ENCODE measurements at places on chromosomes 4 and X.

DNA sequence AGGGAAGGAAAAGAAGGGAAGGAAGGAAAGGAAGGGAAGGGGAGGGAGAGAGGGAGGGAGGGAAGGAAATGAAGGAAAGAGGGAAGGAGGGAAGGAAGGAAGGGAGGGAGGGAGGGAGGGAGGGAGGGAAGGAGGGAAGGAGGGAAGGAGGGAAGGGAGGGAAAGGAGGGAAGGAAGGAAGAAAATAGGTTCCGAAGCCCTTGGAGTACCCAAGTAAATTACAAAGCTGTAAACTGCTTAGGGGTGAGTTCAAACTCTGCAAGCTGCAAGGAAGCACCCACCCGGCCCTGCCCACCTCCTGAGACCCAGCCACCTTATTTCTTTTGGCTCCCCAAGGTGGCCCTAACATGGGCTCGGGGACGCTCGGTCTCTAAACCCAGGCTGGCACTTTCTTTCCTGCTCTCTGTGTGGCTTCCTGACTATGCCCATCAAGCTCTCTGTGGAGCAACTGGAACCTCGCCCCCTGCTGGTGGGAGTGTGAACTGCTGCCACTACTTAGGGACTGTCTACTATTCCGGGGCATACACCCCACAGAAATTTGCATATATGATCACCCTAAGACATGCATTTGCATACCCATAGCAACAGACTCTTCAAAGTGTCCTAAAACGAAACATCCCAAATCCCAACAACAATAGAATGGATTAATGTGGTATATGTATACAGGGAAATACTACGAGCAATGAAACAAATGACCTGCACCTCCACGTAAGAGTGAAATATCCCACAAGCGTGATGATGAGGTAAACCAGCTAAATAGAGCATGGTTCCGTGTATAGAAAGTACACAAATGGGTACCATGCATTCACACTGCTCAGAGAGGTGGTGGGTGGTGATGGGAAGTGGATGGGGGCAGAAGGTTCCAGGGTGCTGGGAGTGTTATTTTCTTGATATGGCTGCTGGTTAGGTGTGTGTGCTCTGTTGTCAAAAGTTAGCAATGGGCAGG lies 151.7 kb upstream of the TBL1X start:
- no peaks in the 10 kb centered on the region for H3K4me1 ChIP-seq
- peak; percentile 45 for DNase-seq
- no peaks in the 10 kb centered on the region for H3K27me3 ChIP-seq
- H3K36me3 ChIP-seq, result no peaks in the 10 kb centered on the region
- H3K4me3 ChIP-seq, result no peak overlapping the region

DNA sequence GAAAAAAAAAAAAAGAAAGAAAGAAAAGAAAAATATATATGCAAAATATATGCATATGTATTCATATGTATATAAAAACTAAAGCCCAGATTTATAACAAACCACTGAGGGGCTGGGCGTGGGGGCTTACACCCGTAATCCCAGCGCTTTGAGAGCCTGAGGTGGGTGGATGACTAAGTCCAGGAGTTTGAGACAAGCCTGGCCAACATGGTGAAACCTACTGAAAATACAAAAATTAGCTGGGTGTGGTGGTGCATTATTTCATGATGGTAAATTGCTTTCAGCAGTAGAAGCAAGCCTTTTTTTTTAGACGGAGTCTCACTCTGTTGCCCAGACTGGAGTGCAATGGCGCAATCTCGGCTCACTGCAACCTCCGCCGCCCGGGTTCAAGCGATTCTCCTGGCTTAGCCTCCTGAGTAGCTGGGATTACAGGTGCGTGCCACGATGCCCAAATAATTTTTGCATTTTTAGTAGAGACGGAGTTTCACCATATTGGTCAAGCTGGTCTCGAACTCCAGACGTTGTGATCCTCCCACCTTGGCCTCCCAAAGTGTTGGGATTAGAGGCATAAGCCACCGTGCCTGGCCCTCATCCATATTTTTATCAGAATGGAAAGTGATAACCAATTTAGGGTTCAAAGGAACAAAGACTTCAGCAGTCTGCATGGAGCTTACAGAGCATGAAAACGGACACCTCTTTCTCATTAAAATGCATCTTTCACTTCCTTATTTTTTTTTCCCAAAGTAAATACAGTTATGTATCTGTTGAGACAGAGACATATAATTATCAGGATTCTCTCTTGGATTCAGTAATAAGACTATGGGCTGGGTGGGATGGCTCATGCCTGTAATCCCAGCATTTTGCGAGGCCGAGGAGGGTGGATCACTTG lies 27.7 kb upstream of the MOB1B start:
- H3K36me3 ChIP-seq, result no peaks in the 10 kb centered on the region
- no peaks in the 10 kb centered on the region for H3K27me3 ChIP-seq
- H3K4me1 ChIP-seq, result no peaks in the 10 kb centered on the region
- DNase-seq, result no peak

DNA sequence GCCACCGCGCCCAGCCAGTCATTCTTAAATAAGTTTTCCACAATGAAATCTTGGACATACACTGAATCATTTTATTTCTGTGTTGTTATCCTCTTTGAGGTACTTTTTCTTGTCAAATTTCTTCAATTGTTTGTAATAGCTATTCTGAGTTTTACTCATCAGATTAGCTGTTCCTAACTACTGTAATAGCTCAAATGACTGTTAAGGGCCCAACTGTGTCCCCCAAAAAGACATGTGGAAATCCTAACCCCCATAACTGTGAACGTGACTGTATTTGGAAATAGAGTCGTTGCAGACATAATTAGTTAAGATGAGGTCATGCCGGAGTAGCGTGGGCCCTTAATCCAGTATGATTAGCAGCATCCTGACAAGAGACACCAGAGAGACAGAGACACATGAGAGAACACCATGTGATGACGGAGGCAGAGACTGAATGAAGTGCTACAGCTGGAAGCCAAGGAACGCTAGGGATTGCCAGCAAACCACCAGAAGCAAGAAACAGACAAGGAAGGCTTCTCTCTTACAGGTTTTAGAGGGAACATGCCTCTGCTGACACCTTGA lies 22.9 kb downstream of the ACOT9 start:
- H3K27me3 ChIP-seq, result no peaks in the 10 kb centered on the region
- DNase-seq, result no peak
- H3K36me3 ChIP-seq, result no peaks in the 10 kb centered on the region
- H3K4me3 ChIP-seq, result no peak overlapping the region
- no peaks in the 10 kb centered on the region for H3K4me1 ChIP-seq
- no peak overlapping the region for H3K27ac ChIP-seq

- peaks cover 22% of the 10 kb centered on the region for H3K36me3 ChIP-seq
- DNase-seq, result no peak
- no peak overlapping the region for H3K27ac ChIP-seq
- H3K4me1 ChIP-seq, result no peaks in the 10 kb centered on the region
Measured at GRCh38 chr4:152149745-152150144, 386.1 kb downstream of the FBXW7 start.

DNA sequence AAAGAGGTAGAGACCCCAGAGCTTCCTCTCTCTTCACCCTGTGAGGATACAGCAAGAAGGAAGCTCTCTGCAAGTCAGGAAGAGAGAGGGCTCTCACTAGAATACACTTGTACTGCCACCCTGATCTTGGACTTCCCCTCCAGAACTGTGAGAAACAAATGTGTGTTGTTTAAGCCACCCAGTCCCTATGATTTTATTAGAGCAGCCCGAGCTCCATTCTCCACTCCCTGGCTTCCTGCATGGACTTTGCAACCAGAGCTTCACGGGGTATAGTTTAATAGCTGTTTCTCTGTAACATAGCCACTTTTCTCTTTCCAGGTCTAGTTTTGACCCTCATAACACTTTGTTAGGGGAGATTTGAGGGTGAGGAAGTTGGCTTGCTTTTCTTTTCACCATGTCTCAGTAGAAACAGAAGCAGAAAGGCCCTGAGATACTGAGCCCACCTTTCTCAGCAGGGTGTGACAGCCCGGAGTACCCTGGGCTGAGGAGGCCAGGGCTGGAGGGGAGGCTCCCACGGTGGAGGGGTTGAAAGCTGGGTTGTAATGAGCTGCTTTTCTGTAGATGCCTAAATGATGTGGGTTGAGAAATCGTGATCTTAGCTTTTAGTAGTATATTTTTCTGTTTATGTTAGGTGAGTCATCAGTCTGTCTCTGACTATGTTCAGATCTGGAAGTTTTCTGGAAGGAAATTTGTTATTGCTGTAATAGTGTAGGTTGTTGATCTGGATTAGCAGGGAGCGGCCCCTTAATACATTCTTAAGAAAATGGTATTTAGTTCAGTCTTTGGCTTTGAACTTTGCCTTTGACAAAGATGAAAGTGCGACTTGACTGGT lies 118.6 kb downstream of the PTTG2 start:
- H3K27ac ChIP-seq, result no peak overlapping the region
- no peaks in the 10 kb centered on the region for H3K36me3 ChIP-seq
- H3K4me1 ChIP-seq, result peaks cover 18% of the 10 kb centered on the region
- no peak overlapping the region for H3K4me3 ChIP-seq

DNA sequence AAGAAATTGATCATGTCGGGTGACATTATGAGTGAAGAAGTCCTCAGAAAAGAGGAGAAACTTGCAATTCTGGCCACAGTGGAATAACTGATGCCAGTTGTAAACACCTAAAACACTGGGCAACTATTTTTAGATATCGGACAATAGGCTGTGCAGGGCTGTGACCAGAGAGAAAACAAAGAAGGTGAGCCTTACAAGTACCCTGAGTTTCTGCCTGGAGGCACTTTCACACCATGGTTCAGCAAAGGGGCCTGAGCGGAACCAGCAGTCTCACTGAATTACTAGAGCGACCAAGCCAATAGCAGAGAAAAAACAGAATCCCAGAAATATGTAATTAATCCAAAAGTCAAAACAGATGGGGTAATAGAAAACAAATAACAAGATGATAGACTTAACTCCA lies 11.2 kb downstream of the IRAK1 start:
- peaks cover 2% of the 10 kb centered on the region for H3K27me3 ChIP-seq
- H3K4me1 ChIP-seq, result peaks cover 29% of the 10 kb centered on the region
- H3K4me3 ChIP-seq, result no peak overlapping the region
- no peak overlapping the region for H3K27ac ChIP-seq

DNA sequence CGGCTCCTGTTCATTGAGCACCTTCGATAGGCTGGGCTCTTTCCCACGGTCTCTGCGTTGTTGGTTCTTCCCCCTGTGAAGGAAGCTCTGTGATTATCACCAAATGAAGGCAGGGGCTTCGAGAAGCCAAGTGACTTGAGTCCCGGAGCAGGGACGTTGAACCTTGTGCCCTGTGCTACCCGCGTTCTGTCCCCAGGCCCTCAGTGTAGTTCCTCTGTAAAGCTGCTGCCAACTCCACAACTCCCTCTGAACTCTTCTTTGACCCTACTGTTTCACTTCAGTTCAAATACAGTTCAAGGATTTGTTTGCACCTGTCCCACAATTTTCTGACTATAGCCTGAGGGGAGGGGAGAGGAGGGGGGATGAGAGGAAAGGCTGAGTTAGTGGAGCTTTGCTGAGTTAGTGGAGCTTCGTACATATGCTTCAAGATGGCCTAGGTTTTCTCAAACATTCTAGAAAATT lies 635 bp upstream of the PHF8 start:
- peak overlapping the region; percentile 87 for H3K4me3 ChIP-seq
- DNase-seq, result no peak
- no peaks in the 10 kb centered on the region for H3K36me3 ChIP-seq
- peaks cover 4% of the 10 kb centered on the region for H3K4me1 ChIP-seq

GRCh38 chrX:38627683-38628082 lies 66.3 kb downstream of the TSPAN7 start:
- no peaks in the 10 kb centered on the region for H3K36me3 ChIP-seq
- no peaks in the 10 kb centered on the region for H3K4me1 ChIP-seq
- H3K27me3 ChIP-seq, result peaks cover 4% of the 10 kb centered on the region
- DNase-seq, result no peak
- H3K4me3 ChIP-seq, result no peak overlapping the region

GRCh38 chr4:138751309-138751708 lies 264.3 kb upstream of the NOCT start:
- no peak overlapping the region for H3K27ac ChIP-seq
- H3K4me1 ChIP-seq, result no peaks in the 10 kb centered on the region
- H3K36me3 ChIP-seq, result peaks cover 14% of the 10 kb centered on the region
- no peak overlapping the region for H3K4me3 ChIP-seq
- H3K27me3 ChIP-seq, result no peaks in the 10 kb centered on the region

GRCh38 chrX:10085223-10085622 lies 71.6 kb upstream of the CLCN4 start:
- no peaks in the 10 kb centered on the region for H3K27me3 ChIP-seq
- peaks cover 1% of the 10 kb centered on the region for H3K4me1 ChIP-seq
- DNase-seq, result no peak

- H3K4me3 ChIP-seq, result no peak overlapping the region
- H3K36me3 ChIP-seq, result no peaks in the 10 kb centered on the region
- DNase-seq, result no peak
- no peaks in the 10 kb centered on the region for H3K4me1 ChIP-seq
- H3K27me3 ChIP-seq, result peaks cover 2% of the 10 kb centered on the region
Measured at GRCh38 chrX:666762-667720, 36.5 kb downstream of the SHOX start.

DNA sequence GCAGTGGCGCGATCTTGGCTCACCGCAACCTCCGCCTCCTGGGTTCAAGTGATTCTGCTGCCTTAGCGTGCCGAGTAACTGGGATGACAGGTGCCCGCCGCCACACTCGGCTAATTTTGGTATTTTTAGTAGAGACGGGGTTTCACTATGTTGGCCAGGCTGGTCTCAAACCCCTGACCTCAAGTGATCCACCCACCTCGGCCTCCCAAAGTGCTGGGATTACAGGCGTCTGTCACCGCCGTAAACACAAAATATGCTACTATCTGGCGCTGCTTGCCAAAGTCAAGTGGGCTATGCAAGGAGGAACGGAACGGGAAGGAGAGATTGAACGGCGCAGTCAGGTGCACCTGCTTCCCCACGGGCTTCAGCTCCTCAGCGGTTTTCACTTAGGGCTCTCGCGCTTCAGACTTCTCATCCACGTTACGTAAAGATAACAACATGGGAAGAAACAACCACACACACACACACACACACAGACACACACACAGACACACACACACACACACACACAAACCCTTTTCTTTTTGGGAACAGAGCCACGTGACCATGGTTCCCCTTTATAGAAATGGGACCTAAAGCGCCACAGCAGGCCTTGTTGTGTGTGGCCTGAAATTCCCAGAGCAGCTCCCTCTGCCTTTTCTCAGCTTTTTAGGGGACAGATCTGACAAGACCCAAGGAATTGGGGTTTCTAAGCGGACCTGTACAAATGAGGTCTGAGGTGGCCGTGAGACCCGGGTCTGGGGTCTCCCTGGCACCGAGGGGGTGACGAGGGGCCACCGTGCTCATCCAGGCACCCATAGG lies 1.5 kb downstream of the P2RY8 start:
- H3K27me3 ChIP-seq, result peaks cover 2% of the 10 kb centered on the region
- H3K4me3 ChIP-seq, result no peak overlapping the region
- no peaks in the 10 kb centered on the region for H3K36me3 ChIP-seq
- DNase-seq, result no peak

DNA sequence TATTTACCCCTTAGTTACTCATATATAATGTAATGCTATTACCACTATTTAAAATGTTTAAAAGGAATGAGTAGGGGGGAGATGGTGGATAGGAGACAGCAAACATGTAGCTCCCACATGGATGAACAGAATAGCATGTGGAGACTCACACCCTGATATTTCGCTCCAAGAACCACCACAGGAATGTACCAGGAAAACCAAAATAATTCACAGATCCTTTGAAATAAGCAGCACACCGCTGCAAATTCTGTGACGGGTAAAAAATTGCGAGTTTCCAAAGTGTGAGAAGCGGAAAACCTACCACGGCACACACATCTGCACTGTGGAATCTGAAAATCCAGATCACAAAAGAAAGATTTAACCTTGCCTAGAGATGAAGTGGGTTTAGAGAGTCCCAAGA lies 428.2 kb downstream of the TLL1 start:
- DNase-seq, result no peak
- H3K27ac ChIP-seq, result no peak overlapping the region
- no peaks in the 10 kb centered on the region for H3K27me3 ChIP-seq
- H3K4me1 ChIP-seq, result no peaks in the 10 kb centered on the region
- no peaks in the 10 kb centered on the region for H3K36me3 ChIP-seq
